ENCODE measurements at places on chromosomes 5 and 9.

GRCh38 chr5:75367401-75367800 lies 30.4 kb downstream of the HMGCR start:
- no peak for DNase-seq

DNA sequence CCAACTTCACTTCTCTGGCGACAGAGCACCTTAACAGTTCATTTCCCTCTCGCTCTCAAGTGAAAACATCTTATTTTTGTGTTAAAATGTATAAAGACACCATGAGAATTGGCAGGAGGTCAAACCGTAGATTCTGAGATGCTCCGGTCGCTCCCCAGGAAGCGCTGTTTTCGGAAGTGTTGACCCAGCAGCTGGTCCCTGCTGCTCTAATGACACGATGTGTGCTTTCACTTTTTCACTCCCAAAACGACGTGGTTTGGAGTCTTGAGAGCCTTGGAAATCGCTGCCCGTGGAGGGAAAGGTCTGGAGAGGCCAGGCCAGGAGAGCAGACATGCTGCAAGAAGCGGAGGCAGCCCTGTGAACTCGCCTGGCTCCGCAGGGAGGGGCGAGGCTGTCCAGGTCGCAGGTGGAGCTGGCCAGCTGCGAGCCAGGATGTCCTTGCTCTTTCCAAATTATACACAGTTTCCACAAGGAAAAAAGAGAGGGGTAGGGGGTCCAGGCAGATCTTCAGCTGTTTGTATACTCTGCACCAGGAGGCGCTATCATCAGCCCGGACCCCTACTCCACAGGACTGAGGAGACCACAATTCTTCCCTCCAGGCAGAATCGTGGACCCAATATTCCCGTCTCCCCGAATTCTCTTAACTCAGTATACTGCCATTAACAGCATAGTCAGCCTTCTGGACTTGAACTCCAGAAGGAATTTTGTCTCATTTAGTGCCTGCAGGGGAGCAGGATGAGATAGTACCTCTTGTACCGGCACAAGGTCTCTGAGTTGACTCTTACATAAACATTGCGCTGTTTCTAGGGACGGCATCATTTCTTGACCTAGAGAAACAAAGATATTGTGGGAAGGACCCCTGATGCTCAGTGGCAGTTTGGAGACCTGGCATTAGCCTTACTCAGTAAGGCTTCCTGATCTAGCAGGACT lies 248.6 kb upstream of the ANKRD55 start:
- DNase-seq, result peak; percentile 19

DNA sequence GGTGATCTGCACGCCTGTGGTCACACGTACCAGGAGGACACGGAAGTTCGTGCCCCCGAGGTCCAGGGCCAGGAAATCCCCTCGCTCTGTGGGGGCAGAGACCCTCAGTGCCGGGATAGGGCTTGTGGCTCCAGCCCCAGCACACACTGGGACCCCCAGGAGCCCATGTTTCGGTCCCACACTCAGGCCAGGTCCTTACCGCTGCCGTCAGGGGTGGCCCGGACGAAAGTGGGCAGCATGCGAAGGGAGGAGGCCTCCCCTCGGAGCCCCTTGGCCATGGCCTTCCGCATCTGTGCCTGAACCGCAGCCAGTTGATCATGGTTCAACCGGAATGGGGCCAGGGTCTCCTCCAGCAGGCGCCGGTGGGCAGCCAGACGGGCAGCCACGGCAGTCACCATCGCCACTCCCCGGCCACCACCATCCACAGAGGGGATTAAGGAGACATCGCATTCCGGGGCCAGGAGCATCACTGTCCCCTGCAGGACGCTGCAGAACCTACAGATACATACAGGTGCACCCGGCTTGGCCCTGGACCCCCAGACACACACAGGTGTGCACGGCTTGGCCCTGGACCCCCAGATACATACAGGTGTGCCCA lies 11.8 kb downstream of the HK3 start:
- no peak for DNase-seq

- DNase-seq, result no peak
Measured at GRCh38 chr9:116656977-116657376, 30.1 kb upstream of the TRIM32 start.

GRCh38 chr5:75510836-75511434 lies 494 bp downstream of the CERT1 start:
- peak; percentile 25 for DNase-seq

GRCh38 chr5:176192094-176192721 lies 46.0 kb upstream of the SIMC1 start:
- no peak for DNase-seq

DNA sequence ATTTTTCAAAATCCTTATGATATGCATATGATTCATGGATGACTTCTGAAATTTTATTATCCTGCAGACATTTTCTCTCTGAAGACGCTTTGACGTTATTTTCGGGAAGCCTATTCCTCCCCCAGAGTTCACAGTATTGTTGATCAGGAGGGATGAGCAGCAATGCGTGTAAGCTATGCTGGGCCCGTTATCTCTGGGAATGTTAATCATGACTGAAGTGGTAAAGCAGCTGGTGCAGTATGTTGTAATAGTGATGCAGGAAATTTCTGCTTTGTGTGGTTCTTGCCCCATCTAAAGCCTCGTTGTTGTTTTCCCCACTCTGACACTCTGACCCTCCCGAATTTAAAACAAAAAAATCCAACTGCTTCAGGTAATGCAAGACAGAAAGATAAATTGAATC lies 1797.8 kb upstream of the WWC1 start:
- no peak for DNase-seq

- DNase-seq, result peak; percentile 70
Measured at GRCh38 chr9:37324261-37324683, 98.2 kb upstream of the GRHPR start.

GRCh38 chr5:179261301-179262125 lies 83.7 kb downstream of the ADAMTS2 start:
- DNase-seq, result no peak

DNA sequence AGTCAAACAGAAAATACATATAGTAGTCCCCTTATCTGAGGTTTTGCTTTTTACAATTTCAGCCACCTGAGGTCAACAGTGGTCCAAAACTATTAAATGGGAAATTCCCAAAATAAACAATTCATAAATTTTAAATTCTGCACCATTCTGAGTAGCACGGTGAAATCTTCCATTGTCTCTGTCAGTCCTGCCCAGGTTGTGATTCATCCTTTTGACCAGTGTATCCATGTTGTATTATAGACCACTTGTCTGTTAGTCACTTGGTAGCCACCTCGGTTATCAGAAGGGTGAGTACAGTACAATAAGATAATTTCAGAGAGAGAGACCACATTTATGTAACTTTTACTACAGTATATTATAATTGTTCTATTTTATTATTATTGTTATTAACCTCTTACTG lies 2.8 kb downstream of the CCDC152 start:
- DNase-seq, result no peak

DNA sequence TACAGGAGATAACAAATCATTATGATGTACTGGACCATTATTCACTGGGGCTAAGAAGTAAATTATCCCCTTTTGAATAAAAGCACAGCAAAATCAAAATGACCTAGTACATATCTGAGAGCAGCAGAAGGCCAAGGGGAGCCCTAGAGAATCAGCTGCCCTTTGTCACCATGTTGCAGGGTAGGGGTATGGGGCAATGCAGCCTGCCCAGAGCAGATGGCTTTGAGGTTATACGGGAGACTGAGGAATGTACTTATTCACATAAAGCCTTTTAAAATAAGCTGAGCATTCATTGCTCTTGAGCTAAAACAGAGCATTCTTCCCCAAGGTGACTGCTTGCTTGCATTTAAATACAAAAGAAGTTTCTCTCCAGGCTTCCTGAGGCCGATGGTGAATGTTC lies 2.6 kb upstream of the TNFAIP8 start:
- no peak for DNase-seq

DNA sequence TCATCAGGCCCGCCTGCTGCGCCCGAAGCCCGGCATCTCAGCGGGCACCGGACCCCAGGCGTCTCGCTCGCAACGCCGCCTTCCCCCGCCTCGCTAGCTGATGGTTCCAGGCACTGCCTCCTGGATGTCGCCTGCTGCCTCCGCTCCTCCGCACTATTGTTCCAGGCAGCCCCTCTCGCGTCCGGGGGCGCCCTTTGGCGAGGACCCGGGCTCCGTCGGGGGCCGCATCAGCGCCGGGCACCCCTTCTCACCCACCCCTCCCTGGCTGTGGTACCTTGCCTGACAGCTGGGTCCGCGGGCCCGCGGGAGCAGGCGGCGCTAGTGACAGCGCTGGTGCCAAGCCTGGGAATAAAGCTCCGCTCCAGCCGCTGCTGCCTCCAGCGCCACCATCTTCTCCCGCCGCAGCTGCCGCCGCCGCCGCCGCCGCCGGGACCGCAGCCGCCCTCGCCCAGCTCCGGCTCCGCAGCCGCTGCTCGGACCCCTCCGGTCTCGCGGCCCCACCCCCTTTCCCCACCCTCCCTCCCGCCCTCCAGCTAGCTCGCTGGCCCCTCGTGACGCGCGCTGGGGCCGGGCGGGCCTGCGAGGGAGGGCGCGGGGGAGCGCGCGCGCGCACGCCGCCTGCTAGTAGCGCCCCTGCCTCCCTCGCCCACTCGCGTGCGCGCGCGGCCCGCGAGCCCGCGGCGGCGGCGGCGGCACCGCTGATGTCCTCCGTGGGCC lies at the start of gene APBA1:
Gene APBA1, minus strand, starts transcription at position 493 of the 717 bp plus-strand sequence.
- DNase-seq, result peak; percentile 80

- no peak for DNase-seq
Measured at GRCh38 chr9:124105266-124105665, 93.7 kb downstream of the LHX2 start.

GRCh38 chr9:84278130-84278529 lies 62.4 kb downstream of the SLC28A3 start:
- DNase-seq, result no peak

- no peak for DNase-seq
Measured at GRCh38 chr5:157076558-157076957, 17.6 kb upstream of the HAVCR1 start.

DNA sequence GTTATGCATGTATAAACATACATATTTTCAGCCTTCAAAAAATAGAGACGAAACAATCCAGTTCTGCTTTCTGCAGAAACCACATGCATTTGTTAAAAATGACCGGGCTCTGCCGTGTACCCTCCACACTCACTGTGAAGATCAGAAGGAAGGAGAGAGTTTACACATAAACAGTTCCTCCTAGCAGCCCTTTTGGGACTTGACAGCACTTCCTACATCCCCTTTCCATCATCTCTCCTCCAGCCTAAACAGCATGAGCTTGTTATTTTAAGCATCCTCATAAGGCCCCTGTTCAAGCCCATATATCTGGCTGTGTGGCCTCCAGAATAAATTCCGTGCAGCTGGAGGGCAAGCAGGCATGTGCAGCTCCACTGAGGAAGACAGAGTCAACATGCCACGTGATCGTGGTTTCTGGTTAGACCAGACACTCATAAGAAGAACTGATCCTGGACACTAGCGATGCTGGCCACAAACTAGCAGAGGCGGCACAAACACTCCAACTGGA lies 42.2 kb downstream of the NIPAL4 start:
- DNase-seq, result no peak

DNA sequence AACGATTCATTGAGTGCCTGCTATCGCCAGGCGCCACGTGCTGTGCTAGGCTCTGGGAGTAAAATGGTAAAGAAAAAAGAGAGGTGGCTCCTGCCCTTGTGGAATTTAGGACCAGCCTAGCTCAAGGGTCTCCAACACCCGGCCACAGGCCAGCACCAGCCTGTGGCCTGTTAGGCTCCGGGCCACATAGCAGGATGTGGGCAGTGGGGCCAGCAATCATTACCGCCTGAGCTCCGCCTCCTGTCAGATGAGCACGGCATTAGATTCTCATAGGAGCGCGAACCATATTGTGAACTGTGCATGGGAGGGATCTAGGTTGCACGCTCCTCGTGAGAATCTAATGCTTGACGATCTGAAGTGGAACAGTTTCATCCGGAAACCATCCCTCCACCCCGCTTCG lies 1.5 kb downstream of the RMRP start:
- no peak for DNase-seq

DNA sequence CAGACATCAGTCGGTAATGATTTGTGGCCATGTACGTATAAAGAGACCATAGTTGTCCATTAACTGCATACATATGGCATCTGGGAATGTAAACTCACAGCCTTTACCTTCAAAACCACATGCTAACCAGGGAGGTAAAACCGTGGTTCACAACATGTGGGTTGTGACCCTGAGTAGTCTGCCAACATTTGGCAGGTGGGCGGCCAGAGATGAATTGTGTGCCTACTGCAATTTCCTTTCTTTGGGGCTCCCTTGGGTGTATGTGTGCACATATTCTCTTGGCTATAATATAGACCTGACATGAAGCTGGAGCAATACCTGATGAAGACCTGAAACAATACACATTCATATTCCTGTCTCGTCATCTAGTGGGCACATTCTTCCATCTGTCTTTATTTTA lies 396.0 kb downstream of the MLLT3 start:
- DNase-seq, result no peak

DNA sequence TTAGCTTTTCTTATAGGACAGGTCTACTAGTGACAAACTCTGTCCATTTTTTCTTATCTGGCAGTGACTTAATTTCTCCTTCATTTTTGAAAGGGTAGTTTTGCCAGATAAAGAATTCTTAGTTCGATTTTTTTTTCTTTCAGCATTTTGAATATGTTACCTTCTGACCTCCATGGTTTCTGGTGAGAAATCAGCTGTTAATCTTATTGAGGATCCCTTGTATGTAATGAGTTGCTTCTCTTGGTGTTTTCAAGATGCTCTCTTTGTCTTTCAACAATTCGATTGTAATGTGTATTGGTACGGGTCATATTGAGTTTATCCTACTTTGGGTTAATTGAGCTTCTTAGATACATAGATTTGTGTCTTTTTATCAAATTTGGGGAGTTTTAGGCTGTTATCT lies 12.5 kb downstream of the PAIP2 start:
- no peak for DNase-seq

GRCh38 chr5:82885627-82886389 lies 191.4 kb downstream of the TMEM167A start:
- no peak for DNase-seq

DNA sequence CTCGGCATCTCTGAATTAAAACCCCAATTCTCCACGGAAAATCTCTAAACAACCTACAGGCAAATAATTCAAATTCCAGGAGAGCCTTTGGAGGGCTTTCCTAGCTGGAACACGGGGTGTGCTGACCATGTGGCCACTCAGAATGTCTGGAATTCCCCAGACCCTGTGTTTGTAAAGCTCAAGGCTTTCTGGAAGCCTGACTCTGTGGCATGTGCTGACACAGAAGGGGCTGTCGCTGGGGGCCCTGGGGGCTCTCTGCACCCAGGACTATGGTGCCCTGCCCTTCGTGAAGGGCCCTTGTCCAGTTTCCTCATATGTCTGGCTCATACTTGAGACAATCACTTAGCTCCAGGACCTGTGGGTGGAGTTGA lies 29.0 kb upstream of the BOD1 start:
- no peak for DNase-seq

DNA sequence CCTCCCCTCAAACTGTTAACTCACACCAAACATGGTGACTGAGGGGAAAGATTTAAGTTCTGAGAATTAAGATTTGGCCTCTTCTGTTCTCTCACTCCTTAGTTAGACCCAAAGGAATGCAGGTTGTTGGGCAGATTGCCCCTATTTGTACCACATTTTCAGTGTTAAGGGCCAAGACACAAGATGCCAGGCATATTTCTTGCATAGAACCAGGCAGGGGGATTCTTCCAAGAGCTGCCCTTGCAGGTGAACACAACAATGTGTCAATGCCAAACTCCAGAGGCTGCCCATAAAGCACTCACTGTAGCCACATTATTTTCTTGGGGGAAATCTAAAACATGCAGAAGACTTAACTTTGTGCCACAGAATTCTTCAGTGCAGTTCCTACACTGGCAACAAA lies 14.7 kb downstream of the MPDZ start:
- no peak for DNase-seq
